ENCODE measurements at places on chromosomes 3 and 15.

DNA sequence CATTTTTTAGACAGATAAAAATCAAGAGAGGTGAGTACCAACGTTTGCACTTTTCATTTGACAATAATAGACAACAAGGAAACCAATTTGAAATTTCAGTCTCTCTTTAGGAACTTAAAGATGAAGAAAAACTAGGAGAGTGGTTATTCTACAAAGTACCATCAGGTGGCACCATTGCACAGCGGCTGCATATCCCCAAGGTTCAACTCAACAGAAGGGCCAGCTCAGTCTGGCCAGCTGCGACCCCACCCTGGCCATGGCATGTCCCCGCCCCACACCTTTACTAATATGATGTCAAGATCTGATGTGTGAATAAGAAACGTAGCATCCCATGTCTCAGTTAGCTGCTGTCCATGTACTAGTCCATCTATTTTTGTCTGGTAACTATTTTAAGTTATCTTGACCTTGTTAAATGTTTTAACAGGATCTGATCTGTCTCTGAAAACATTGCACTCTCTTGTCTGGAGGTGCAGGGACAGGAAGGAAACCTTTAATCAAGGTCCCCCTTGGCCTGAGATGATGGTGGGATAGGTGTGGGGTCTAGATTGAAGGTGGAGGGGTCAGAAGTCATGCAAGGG lies 35.5 kb upstream of the CGNL1 start:
- no peak for DNase-seq

DNA sequence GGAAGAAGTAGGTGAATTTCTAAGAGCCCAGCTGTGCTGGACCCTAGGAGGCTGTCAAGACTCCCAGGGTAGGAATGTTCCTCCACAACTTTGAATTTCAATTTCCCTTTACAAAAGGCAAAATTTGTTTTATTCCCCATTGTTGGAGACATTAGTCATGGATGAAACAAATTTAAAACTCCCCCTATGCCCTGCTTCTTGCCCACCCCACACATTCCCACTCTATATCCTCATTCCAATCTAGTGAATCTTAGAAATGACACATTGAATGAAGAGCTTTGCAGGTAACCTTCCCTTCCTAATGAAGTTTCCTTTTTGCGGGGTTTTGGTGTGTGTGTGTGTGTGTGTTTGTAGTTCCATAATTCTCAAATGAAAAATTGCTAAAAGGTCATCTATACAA lies 72.6 kb downstream of the CCNL1 start:
- DNase-seq = no peak

- DNase-seq = no peak
Observed at GRCh38 chr3:111594205-111594604, 941 bp downstream of the ZBED2 start.

- no peak for DNase-seq
Observed at GRCh38 chr3:9345041-9345440, 17.8 kb upstream of the THUMPD3 start.

DNA sequence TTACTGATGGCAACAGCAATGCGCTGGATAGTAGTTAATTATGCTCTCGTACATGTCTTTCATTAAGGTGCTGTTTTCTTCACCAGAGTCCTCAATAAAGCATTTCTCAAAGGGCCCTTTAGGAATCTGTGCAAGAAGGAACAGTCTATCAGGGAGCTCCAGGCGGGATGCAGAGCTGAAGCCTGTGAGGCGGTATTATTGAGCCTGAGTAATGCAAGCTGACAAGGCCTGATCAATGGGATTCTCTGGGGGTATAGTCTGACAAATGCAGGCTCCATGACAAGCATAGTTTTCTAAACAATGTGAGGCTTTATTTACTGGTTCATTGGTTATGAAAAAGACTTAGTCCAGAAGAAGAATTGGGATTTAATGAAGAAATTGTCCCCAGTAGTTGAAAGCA lies 530.9 kb upstream of the CBLB start:
- DNase-seq = no peak

- DNase-seq = no peak
Observed at GRCh38 chr3:38564631-38565338, 68.6 kb downstream of the EXOG start.

DNA sequence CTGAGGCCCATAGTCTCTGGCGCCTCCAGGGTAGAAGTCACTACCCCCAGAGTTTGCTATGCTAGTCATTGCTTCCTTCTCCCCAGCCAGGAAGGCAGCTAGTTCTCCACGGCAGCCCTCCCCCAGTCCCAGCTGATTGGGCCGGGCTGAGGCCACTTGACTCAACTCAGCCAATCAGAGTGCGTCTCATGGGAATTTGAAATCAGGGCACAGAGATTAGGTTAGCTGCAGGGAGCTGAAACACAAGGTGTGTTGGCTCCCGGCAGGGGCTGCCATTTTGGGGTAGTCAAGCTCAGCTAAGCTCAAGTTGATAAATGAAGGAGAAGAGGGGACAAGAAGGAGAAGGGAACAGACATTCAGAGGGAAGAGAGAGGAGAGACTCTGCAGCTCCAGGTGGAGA lies 32.8 kb downstream of the LINGO1 start:
- DNase-seq = no peak

GRCh38 chr3:46162975-46163555 lies 45.0 kb downstream of the CCR1 start:
- DNase-seq = no peak

DNA sequence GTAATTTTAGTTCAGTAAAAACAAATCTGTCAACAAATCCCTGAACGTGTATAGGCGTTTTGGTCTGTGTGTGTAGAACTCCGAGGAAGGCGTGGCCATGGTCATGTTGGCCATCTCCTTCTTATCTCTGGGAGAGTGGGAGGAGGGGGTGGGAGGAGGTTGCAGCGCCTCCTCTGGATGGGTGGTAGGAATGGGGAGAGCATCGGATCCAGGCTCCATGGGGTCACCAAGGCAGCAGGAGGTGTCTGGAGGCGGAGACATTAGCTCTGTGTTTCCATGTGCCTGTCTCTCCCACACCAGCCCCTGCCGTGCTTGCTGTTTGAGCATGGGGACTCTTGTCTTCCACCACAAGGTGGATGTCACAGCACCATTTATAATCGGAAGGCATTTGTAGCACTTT lies 34.5 kb upstream of the TRPM1 start:
- no peak for DNase-seq

- DNase-seq = no peak
Observed at GRCh38 chr15:51161491-51162220, 67.0 kb upstream of the TNFAIP8L3 start.

GRCh38 chr3:23325466-23326065 lies 122.4 kb downstream of the UBE2E2 start:
- no peak for DNase-seq

GRCh38 chr3:99674086-99674789 lies 35.8 kb downstream of the COL8A1 start:
- DNase-seq = no peak

DNA sequence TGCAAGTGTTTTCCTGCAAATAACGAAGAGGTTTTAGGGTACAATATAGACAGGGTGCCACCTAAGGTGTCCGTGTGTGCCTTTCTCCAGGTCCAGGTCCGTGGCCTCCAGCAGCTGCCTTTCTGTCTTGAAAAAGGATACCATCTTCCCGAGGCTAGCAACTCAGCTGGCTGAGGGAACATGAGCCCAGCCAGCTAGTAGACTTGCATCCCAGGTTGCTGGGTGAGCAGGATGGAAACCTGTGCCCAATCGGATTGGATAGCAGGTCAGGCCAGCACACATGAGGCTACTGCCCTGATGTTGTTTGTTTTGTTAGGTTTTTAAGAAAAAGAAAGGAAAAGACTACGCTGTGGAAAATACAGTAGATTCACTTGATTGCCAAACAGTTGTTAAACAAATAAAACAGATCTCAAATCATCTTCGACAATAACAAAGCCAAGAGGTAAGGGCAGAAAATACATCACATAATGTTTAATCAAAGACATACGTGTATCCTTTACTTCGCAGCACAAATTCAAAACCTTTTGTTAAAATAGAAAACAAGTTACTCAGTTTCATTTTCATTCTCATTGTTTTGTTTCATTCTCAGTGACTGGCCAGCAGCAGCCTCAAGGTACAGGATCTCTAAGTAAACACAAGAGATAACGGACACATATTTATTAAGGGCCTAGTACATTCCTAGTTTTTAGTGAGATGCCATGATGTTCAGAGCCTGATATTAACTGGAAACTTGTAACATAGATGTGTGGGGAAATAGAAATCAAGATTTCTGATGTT lies 661.2 kb upstream of the NR2F2 start:
- DNase-seq = no peak

DNA sequence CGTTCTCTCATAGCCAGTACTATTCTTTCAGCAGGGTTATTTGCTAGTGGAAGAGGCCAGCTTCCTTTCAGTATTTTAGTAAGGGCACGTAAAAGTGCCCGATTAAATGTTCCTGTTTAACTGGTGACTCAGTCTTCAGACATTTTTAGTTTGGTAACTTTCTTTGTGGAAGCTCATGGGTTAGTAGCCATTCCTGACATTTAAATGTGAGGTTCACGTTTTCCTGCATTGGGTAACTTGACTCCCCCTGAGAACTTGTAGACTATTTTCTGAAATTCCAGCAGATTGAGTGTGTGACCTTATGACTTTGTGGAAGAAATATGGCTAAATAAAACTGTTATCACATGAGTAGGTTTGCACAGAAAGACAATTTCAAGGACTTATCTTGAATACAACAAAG lies 16.9 kb downstream of the ABHD2 start:
- DNase-seq = no peak

DNA sequence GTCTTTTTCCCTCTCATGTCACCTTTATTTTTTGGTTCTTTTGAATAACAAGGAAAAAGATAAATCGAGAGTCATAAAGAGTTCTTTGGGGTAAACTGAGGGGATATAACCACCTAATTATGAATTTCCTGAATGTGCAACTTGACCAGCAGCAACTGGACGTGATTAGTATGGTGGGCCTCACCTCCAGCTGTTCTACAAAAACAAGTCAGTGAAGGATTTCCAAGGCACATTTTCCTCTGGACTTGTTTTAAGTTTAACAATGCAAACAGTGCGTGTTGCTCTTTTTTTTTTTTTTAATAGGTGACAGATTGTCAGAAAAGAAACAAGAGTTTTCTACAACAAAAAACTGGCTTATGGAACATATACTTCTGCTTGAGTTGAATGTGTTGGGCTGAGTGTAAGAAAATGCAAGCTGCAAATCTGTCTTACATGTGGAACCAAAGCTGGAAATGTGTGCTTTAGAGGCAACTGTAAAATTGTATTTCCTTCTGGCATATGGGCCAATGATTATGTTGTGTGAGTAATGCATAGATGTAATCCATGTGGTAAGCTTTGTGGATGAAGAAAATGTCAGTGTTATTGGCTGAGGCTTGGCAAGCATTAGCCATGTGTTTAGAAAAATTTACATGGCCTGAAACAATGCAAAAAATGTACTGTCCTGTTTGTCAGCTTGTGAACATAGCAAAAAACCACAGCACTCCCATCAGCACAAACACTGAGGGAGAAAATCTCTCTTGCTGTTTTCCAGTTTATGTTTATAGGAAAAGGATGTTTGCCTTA lies 44.5 kb upstream of the FNDC3B start:
- no peak for DNase-seq

DNA sequence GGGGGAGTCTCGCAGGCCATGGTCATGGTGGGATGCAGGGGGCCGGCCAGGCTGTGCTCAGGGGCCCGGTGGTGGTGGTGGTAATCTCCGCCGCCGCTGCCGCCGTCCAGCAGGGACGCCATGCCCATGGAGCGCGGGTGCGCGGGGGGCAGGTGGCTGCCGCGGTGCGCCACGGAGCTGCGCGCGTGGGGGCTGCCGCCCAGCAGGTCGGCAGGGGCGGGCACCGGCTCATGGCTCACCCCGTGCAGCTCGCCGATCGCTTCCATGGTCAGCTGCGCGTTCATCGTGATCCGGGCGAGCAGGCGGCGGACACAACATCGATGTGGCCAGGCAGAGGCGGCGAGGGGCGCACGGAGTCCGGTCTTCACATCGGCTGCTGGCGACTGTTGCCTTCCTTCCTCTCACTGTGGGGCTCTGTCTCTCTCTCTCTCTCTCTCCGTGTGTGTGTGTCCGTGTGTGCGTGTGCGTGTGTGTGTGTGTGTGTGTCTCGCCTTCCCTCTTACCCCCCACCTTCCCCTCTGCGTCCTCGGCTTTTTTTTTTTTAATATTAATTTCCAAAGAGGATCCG lies 451 bp downstream of the ONECUT1 start:
- DNase-seq = no peak

DNA sequence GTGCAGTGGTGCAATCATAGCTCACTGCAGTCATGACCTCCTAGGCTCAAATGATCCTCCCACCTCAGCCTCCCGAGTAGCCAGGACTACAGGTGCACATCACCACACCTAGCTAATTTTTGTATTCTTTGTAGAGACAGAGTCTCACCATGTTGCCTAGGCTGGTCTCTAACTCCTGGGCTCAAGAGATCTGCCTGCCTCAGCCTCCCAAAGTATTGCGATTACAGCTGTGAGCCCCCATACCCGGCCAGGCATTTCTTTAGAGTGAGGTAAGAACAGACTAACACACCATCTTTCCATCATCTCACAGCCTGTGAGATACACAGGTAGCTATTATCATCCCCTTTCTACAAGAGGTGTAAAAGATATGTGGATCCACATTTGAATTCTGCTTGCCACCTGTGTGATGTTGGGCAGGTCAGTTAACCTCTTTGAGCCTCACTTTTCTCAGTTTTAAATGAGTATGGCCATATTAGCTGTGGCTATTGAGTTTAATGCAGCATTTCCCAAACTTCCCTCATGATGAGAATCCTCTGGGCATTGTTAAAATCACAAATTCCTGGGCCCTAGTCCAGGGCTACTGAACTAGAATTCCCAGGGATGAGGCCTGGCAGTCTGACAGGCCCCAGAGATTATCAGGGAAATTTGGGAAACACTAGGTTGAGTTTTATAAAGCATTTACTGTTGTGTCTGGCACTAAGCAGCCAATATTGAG lies 46.0 kb downstream of the ANP32A start:
- no peak for DNase-seq

- no peak for DNase-seq
Observed at GRCh38 chr15:52660192-52660591, 19.0 kb downstream of the ATOSA start.

DNA sequence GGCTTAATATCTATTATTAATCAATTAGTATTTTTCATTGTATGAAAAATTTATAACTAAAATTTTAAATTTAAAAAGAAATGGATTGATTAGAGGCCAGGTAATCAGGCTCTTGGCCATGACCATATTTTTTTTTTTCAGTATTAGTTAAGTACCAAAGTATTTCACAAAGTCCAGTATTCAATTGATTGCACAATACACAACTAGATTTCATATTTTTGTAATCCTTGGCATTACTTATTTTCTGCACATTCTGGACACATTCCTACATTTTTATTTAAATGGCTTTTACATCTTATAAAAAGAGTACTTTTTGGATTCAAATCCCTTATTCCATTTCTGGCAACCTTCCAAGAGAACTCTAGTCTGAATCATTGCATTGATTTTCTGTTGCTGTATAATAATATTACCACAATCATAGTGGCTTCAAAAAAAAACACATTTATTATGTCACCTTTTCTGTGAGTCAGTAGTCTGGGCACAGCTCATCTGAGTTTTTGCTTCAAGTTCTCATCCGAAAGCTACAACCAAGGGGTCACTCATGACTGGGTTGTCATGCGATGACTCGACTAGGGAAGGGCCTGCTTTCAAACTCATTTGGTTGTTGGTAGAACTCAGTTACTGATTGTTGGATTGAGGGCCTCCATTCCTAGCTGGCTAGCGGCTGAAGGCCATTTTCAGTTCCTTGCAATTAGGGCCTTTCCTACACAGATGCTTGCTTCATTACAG lies 90.7 kb downstream of the CNTN6 start:
- no peak for DNase-seq
